T-helper 22 cell (primary cell): ENCODE measurements at places on chromosomes 6 and 20.
A peak's percentile ranks its signal among the peaks of the same experiment; 100 is the strongest.

- no peak for DNase-seq
These were observed 59.4 kb downstream of the GCNT2 start for GRCh38 chr6:10580570-10580969.

GRCh38 chr6:48996461-48997119 lies 466.5 kb downstream of the MMUT start:
- no peak for DNase-seq

DNA sequence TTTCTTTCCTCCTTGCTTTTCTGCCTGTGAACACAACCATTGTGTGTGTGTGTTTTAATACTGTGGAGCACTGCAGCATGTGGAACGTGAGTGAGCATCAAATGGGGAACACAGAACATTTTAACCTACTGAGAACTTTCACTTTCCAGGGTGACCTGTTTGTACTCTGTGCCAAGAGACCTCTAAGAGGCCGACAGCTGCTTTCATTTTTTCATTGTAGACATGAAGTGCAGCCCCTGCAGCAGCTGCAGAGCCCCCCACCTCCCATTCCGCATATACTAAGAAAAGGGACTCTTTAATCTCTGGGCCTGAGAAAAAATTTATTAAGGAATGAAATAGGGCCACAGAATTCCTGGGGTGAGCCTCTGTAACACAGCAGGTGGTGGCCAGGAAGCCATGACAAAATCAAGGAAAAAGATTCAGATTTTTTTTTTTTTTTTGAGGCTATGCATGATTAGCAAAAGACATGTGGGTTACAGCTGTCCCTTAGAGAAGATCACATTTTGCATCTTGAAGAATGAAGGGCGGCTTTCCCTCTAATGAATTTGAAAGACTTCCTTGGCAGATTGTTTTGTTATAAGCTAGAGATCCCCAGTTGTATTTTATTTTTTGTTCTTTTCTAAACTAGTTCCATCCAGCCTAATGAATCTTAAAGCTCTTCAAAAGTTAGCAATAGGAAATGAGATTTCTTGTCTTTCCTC lies 503.4 kb downstream of the CD109 start:
- no peak for DNase-seq

- DNase-seq = no peak
These were observed 282.6 kb upstream of the ID4 start for GRCh38 chr6:19554356-19555225.

DNA sequence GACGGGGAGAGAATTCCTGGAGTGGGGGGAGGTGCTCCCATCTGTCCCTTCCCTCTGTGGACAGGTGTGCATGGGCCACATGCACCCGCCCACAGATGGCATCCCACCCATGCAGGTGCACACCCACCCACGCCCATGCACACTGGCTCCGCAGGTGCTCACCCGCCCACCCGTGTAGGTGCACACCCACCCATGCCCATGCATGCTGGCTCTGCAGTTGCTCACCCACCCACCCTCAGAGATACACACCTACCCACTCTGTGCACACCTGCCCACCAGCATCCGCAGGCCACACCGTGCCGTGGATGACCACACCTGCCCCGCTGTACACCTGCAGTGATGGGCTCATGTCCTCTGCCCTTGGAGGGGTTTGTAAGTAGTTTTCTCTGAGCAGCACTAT lies 132.0 kb downstream of the PHACTR3 start:
- no peak for DNase-seq

DNA sequence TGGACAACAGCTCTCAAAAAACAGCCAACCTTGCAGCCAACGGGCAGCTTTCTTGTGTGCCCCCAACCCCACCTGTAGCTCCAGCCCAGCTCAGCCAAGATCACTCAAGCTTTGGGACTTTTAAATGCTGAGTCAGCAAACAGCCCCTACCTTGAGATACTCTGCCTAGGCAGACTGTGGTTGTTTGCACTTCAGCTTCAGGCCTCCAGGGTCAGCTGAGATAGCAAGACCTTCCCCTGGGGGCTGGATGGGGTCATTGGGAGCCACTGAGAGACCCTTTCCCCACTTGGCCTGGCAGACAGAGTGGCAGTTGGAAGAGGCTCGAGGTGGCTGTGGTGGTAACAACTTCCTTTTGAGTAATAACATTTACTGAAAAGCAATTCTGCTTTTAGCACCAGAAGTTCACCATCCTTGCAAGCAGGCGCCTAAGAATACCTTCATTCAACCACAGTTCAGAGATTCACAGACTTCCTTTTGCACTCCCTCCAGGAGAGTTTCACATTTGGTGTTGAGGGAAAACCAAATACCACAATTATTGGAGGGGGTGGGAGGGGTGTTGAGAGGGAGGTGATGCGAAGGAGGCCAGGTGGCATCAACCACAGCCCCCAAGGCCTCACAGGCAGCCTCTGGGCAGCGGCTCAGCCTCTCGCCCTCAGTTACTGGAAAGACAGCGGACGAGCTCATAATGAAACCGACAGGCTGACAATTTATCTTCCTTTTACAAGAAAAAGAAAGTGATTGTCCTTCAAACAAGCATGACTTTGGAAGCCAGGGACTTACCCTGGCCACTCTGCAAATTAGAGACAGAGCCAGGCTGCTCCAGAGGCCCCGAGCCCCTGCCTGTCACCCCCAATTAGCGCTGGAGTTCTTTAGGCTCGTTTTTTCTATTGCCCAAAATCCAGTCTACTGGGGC lies 148.1 kb downstream of the CEBPB start:
- no peak for DNase-seq

GRCh38 chr20:20373091-20373571 lies 5.2 kb downstream of the INSM1 start:
- no peak for DNase-seq

GRCh38 chr20:3209946-3210317 lies 634 bp downstream of the ITPA start:
- no peak for DNase-seq

DNA sequence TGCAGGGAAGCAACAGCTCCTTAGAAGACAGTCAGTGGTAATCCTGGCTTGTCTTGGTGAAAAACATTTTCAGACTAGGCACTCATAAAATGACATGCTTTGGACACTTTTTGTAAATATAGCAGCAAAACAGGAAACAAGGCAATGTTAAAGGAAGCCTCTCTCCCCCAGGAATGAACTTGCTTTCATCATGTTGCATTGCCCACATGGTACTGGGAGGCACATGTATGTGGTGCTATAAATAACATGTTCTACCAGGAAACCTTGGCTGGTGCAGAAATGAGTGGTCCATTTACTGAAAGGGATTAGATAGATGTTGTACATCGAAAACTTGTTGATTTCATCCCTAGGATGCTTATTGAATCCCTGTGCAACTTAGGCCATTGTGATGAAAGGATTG lies 121.4 kb upstream of the RREB1 start:
- no peak for DNase-seq

GRCh38 chr20:51026269-51026668 lies 3.4 kb upstream of the KCNG1 start:
- no peak for DNase-seq

DNA sequence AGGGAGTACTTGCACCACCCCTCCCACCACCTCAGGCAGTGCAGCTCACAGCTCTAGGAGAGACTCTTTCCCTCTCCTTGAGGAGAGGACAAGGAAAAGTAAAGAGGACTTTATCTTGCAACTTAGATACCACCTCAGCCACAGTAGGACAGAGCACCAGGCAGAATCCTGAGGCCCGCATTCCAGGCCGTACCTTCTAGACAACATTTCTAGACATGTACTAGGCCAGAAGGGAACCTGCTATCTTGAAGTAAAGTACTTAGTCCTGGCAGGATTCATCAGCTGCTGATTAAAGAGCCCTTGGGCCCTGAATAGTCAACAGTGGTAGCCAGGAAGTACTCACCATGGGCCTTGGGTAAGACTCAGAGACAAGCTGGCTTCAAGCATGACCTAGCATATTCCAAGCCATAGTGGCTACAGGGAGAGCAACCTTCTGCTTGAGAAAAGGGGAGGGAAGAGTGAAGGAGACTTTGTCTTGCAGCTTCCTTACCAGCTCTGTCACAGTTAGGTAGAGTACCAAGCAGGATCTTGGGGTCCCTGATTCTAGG lies 384.4 kb upstream of the RNF217 start:
- DNase-seq = no peak

GRCh38 chr20:56409956-56410355 lies 2.1 kb upstream of the CASS4 start:
- no peak for DNase-seq

DNA sequence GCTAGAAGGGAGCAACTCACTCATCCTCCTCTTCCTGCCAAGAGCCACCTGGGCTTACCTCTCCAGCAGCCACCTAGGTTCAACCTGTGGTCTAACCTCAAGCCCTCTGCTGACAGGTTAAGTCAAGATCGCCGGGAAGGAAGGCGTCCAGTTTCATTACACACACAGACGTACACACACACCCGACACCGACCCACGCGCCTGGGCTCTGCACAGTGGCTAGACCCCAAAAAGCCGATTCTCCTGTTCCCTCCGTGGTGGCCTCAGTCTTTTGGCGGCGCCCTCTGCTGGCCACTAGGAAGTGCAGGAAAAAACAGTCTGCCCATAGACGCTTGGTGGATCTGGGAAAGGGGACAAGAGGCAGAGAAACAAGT lies 52.8 kb downstream of the MRPL14 start:
- peak; percentile 15 for DNase-seq
